Pons (tissue), 1 donor: ENCODE measurements at places on chromosomes 12 and 14.

- no peak for DNase-seq
Measured at GRCh38 chr12:52891044-52891443, 13.8 kb downstream of the KRT8 start.

DNA sequence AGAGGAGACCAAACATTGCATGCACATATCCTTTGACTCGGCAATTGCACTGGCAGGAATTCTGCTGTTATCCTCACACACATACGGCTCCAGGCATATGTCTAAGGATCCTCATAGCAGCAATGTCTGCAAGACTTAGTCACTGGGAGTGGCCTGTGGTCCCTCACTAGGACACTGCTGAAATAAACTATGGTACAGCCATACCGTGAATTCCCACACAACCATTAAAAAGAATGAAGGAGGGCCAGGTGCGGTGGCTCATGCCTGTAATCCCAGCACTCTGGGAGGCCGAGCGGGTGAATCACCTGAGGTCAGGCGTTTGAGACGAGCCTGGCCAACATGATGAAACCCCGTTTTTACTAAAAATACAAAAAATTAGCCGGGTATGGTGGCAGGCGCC lies 105.1 kb downstream of the ZFP36L1 start:
- DNase-seq = no peak

- no peak for DNase-seq
Measured at GRCh38 chr12:4194668-4195067, 78.9 kb upstream of the CCND2 start.

- peak; percentile 77 for DNase-seq
Measured at GRCh38 chr14:77123381-77124325, 17.9 kb downstream of the ZDHHC22 start.

DNA sequence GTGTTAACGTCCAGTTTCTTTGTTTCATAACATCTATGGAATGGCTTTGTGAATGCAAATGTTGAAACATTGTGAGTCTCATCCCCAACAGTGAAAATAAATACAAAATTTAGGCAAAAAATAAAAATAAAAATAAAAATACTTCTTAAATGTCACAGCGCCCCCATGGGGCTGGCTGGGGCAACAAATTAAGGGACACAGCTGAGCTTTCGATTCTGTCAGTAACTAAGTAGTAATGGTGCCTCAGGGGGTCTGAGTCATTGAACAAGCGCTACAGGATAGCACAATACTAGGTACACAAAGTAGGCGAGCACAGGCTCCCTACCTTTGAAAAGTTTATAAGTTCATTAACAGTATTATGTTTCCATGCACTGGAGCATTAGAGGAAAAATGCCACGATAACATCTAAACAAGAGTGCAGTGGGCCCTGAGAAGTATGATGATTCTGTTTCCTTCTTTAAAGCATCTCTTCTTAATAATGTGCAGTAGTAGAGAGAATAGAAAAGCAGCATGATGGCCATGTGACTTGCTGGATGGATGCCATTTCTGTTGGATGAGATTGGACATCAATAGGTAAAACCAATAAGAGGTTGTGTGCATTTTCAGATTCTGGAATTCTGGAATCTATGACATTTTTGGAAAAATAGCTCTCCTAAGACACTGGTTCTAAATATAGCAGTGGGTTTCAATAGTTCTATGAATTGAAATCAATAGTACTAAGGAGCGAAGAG lies 667.2 kb downstream of the DIO2 start:
- no peak for DNase-seq

GRCh38 chr14:75226755-75227544 lies 50.5 kb upstream of the TMED10 start:
- no peak for DNase-seq

DNA sequence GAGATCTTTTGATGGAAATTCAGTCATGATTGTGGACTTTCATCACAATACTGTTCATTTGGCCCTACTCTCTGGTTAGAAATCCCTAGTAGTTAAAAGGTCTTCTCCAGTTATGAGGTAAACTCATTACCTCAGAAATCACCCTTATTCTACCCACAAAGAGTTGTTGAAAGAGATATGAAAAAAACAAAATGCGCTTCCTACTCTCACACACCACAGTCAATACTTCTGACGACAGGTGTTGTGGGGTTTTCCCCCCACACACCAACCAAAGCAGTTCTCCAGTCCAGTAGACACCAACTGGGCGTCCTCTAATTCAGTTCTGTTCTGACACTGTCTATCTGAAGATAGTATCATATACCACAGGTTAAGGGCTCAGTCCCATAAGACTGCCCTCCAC lies 54.9 kb downstream of the TRMT5 start:
- DNase-seq = no peak

DNA sequence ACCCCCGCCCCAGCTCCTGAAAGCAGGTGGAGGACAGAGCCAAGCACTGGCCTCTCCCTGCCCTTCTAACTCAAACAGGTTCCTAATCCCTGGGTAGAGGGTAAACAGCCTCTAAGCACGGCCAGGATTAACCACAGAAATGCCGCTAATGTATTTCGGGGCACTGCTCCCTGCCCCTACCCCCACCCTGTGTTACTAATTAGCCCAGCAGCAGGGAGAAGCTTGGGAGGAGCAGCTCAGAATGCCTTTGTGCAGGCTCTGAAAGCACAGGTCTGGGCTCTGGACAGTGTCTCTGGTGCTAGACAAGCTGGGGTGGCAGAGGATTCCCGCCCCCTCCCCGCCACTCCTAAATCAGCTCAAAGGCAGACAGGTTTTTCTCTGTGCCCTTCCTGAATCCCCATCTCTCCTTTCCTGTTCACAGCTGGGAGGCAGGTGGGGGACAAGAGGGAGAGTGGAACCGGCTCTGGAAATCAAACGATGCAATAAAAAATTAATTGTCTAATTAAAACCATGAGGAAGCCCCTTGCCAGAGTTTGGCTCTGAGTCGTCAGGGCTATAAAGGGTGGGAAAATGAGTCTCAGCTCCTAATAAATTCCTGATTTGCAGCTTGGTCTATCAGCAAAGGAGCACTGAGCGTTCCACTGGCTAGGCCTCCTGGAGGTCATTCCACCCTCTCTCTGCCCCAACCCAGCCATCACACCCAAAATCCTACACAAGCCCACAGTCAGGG lies 53.0 kb downstream of the SMUG1 start:
- no peak for DNase-seq

DNA sequence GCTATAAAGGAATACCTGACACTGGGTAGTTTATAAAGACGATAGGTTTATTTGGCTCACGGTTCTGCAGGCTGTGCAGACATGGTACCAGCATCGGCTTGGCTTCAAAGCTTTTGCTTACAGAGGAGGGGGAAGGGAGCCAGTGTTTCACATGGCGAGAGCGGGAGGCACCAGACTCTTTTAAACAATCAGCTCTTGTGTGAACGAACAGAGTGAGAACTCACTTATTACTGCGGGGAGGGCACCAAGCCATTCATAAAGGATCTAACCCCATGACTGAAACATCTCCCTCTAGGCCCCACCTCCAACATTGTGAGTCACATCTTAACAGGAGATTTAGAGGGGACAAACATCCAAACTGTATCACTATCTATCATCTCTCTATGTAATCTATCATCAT lies 227.4 kb downstream of the TMEM132D start:
- peak; percentile 89 for DNase-seq

GRCh38 chr14:34754687-34755086 lies 40.3 kb upstream of the CFL2 start:
- DNase-seq = no peak

GRCh38 chr12:40343124-40343523 lies 118.3 kb downstream of the LRRK2 start:
- DNase-seq = no peak
